ENCODE measurements at places on chromosomes 4 and X.
A peak's percentile ranks its signal among the peaks of the same experiment; 100 is the strongest.

DNA sequence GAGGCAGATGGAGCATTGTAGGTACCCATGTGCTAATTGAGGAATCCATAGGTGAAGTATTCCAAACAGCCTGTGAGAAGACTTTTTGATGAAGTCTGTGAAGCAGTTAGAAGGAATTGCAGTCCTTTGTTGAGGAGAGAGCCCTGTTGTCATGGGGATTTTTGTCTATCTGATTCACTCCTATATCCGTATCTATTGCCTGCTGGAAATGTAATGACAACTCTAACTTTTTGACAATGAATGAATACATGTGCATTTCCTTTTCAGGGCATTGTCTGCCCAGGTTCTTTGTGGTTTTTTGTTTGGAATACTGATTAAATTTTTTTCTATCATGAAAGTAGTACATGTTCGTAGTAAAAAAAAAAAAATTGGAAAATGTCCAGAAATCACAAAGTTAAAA is 31.1 kb downstream of the STK32B start:
- no peak for DNase-seq

DNA sequence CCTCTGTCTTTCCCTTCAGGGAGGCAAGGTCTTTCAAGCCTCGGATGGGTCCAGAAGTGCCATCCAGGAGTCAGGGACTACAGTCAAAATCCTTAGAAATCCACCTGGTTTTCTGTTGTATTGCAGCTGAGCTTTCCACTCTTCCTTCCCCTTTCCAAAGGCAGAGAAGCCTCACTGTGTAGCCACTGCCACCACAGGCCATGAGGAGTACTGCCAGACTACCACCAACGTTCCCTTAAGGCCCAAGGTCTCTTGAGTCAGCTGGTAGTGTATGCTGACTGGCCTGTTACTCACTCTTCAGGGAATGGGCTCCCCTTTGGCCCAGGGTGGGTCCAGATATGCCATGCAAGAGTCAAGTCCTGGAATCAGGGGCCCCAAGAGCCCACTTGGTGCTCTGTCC is 1454.1 kb downstream of the PCDH19 start:
- DNase-seq, result no peak

- DNase-seq, result no peak
Observed at GRCh38 chr4:75434105-75434504, 80.1 kb downstream of the RCHY1 start.

DNA sequence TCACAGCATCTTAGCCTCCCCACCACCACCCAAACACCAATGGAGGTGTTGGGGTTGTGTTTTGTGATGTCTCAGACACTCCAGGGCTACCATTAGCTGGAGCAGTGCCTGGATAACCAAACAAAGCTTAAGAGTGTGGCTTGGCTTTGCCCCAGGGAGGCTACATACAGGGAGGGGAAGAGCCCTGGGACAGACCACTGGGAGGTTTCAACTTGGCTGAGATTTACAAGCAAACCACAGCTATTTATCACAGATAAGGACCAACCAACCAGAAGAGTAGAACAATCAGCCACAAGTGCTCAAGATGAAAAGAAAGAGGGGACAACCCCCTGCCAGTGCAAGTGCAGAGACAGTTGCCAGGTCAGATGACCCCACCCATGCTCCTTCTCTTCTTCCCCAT is 24.1 kb downstream of the SOX3 start:
- no peak for DNase-seq

- DNase-seq, result no peak
Observed at GRCh38 chrX:110000847-110001713, 1.8 kb upstream of the TMEM164 start.

GRCh38 chrX:119467842-119468550 is at the start of gene SLC25A5:
TSS of gene SLC25A5 (plus strand) at chrX:119468444. CDS start at chrX:119468516, 72 bp downstream.
- peak; percentile 93 for DNase-seq
